Stimulated activated CD8-positive, alpha-beta memory T cell treated with anti-CD3 and anti-CD28 coated beads, Interleukin-7, amount 100 ng/mL, for 4 hours (primary cell): ENCODE measurements at places on chromosomes 1 and 21.

- no peak for DNase-seq
These were observed 3.0 kb downstream of the CRYBG2 start for GRCh38 chr1:26350701-26351589.

DNA sequence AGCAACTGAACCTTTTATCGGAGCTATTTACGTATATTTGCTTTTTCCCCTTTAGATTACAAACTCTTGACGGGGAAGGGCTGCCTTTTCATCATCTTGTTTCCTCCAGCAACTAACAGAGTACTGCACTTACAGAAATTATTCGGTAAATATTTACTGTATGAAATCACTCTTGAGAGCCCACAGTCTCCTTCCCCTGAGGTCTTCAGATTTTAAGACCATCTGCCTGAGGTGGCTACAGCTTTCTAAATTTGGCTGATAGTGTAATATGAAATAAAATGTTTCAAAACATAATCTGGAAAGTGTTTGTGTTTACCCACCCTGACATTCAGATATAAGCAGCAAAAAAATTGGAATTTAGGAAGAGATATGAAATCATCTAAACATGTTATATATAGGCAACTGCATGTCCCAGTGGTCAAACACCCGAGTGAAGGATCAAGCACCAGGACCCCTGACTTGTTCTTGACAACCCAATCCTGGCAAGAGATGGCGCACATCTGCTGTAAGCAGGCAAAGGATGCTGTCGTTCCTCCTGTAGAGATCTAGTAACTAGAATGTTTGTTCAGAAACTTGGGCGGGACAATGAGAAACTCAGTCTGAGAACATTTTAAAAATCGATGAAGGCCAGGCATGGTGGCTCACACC is 60.9 kb downstream of the SIPA1L2 start:
- no peak for DNase-seq

- DNase-seq: no peak
These were observed 5.9 kb upstream of the FCGR2A start for GRCh38 chr1:161499099-161500039.

DNA sequence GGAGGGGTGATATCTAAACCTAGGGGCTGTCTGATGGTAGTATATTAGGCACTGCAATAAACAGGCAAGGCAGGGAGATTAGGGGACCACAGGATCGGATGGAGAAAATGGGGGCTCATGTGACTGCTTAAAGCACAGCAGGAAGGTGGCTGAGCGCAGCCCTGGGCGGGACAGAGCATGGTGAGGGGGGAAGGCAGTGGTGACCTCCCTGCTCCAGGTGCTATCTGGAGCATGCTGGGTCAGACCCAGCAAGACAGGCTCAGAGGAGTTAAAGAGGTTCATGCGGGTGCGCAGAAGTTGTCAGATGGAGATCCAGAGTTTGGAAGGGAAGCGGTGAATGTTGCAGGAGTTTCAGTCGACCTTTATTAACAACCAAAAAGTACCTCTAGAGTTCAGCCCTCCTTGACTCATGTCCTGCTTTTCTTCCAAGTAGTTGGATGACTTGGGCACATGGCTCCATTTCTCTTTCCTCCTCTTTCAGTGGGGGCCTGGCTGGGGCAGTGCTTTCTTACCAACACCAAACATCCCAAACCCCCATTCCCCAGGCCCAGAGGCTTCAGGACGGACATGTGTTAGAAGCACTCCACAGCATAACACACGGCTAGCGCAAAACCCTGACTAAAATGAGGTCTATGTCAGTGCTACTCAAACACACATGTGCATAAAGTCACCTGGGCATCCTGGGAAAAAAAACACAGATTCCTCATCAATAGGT is 41.5 kb downstream of the CAPN9 start:
- DNase-seq: no peak

DNA sequence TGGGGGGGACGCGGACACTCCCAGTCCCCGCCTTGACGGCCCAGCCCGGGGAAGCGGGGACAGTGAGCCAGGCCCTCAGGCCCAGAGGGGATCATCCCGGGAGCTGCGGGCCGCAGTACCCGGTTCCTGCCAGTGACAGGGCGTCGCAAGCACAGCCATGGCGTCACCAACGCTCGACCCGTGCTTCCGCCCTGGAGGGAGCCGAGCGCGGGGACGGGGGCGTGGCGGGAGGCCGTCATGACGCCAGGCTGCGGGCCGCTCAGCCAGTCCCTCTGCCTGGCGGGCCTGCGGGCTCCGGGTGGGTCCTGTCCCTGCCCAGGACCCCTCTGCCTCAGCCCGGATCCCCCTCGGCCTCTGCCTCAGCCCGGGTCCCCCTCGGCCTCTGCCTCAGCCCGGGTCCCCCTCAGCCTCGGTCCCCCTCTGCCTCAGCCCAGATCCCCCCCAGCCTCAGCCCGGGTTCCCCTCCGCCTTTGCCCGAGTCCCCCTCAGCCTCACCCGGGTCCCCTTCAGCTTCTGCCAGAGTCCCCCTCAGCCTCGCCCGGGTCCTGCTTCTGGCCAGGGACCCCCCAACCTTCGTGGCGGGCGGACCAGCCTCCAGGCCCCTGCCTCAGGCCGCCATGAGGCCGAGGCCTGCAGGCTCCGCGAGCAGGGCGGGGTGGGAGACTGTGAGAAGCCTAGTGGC is 2.3 kb upstream of the SLC2A5 start:
- no peak for DNase-seq

DNA sequence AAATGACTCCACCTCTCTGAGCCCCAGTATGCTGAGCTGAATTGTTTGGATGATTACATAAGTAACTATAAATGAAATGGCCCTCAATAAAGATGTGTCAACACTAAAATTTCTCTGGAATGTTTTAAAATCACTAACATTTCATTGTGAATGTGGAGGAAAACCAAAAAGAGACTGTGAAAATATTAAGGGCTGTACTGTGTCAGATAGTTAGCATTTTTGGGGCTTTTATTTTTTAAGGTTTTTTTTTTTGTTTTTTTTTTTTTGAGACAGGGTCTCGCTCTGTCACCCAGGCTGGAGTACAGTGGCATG is 6.3 kb downstream of the MYOC start:
- DNase-seq: no peak
